ENCODE measurements at places on chromosomes 5 and 9.

- DNase-seq = no peak
These were observed 244.5 kb downstream of the PLK2 start for GRCh38 chr5:58215364-58215763.

GRCh38 chr5:89313044-89313443 is 430.1 kb upstream of the MEF2C start:
- DNase-seq = no peak

DNA sequence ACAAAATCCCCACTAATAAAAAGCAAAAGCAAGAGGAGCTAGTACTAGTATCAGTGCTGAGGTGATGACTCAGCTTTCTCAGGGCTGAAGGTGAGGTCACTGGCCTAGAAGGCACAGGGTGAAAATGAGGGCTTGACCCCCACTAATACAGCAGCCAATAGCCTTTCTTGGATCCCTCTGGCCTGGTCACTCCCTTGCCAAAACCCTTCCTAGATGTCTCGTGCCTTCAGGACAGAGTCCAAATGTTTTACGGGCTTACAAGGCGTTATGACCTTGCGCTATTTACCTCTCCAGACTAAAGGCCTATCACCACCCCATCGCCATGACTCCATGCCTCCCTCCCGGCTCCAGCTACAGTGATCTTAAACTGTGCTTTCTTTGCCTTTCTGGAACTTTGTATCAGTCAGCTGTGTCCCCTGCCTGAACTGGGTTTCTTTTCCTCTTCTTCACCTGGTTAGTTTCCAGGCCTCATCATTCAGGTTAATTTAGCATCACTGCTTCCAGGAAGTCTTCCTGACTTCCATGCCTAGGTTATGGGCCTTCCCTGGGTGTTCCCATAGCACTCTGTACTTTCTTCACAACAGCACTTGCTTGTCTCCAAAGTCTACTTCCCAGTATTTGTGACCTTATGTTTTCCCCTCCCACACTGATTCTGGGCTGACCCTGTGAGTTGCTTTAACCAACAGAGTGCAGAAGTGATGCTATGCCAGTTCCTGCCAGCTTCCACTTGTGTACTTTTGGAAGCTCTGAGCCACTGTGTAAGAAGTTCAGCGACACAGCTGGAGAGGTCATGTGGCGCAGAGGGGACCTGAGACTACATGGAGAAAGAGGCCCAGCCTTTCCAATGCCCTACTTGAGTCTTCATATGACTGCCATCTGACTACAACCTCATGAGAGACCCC is 4.2 kb upstream of the DELE1 start:
- no peak for DNase-seq

DNA sequence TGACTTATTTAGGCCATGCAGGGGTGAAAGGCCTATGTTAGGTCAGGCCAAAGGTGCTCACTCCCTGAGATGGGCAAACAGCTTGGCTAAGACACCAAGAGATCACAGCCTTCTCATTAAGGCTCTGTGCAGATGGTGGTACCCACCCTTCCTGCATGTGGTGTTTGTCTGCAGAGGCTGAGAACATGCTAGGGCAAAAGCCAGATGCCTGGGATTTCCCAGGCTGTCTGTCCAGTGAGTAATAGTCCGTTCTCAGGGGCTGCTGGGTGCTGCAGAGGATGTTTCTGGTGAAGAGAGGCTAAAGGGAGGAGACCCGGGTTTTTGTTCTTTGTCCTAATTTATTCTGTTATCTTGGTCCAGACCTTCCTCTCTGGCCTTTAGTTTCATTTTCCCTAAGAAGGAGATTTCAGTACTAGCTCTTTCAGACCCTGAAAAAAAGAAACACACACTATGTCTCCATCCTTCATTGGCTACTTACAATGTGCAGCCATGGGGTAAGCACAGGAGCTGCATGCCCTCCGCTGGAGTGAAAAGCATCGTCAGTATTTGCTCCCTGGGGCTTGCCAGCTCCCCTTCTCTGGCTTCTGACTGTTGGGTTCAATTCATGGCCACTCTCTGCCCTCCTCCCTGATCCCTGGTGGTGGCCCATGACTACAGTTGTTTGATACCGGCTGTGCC is 23.4 kb upstream of the GLRA1 start:
- no peak for DNase-seq

DNA sequence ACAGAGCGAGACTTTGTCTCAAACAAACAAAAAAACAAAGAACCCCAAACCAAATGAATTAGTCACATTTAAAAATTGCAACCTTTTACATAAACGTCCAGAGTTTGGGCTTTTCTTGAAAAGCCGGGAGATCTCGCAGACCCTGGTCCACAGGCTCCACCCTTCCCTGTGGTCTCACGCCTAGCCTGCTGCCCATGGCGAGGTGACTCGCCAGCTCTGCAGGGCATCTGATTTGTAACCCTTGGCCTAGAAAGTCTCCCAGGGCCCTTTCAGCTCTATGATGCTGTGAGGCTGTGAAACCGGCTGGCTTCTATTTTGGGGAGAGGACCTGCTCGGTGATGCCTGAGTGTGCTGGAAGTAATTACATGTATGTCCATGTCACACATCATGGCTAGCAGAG is 44.7 kb upstream of the PHYKPL start:
- no peak for DNase-seq

GRCh38 chr5:79011219-79011836 is 26.2 kb upstream of the ARSB start:
- no peak for DNase-seq

GRCh38 chr5:143755966-143756365 is 56.0 kb upstream of the HMHB1 start:
- no peak for DNase-seq

DNA sequence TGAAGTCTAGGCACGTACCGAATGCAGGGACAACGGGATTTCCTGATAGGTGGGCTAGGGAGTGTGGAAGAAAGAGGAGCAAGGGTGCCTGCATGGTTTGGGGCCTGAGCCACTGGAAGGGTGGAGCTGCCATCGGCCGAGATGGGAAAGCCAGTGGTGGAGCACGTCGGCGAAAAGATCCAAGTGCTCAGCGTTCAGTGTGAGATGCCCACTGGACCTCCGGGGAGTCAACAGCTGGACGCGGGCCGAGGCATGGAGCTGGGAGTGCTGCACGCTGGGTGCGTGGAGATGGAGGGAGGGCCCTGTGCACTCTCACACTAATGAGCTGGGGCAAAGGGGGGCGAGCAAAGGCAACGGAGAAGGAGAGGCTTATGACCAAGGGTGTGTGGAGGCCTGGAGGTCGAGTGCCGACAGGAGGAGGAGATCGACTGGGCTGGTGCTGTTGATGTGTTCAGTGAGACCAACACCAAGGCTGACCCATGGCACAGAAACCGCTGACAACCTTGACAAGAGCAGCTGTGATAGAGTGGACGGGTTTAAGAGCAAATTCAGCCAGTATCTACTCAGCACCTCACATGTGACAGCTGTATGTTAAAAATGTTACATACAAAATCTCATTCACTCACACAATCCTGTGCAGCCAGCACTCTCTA is 85.7 kb downstream of the STK10 start:
- no peak for DNase-seq

DNA sequence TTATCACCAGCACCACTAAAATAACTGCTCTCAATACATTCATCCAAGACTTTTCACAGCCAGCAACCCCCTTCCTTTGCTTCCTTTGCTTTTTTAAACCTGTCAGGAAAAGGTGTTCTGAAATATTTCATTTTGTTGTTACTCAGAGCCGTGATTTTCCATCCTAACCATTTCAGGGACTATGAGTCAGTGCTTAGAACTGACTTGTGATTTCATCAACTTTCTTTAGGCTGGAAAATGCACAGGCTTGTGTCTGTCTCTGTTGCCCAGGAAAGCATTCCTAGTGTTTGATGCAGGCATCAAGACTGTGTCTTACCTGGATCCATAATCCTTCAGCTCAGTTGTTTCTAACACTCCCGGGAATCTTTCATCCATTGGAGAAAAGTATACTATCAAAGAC is 805.6 kb downstream of the BRINP1 start:
- no peak for DNase-seq

GRCh38 chr5:149837680-149838269 is 106.8 kb downstream of the PDE6A start:
- no peak for DNase-seq

DNA sequence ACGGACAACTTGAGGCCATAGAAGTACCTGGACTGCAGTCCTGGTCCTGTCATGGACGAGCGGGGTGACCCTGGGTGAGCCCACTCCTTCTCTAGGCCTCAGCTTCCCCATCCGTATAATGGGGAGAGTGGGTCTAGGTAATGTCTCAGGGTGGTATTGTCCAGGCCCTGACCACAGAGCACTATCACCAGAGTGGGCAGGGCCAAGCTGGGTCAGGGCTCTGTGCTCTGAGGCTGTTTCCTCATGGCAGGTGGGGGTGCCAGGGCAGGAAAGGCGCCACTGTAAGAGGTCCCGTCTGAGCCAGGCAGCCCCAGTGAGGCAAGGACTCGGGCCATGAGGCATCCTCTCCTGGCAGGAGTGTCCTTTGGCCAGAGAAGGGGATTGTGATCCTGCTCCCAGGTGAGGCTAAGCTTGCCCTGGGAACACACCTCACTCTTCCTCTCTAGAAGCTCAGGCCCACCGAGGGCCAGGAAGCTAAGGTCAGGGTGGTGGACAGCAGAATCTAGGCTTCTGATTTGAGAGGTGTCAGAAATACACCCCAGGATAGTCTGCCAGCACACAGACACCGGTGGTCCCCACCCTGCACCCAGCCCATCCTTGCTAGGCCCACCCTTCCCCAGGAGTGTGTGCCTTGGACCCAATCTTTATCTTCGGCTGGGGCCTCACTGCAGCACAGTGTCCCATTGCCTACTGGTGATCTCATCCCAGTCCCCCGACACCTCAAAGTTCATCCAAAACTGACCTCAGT is 1.5 kb upstream of the MYOZ3 start:
- no peak for DNase-seq

- DNase-seq = no peak
These were observed 44.6 kb downstream of the BARX1 start for GRCh38 chr9:93910598-93910997.

GRCh38 chr5:87845734-87846133 is 422.9 kb downstream of the TMEM161B start:
- no peak for DNase-seq

DNA sequence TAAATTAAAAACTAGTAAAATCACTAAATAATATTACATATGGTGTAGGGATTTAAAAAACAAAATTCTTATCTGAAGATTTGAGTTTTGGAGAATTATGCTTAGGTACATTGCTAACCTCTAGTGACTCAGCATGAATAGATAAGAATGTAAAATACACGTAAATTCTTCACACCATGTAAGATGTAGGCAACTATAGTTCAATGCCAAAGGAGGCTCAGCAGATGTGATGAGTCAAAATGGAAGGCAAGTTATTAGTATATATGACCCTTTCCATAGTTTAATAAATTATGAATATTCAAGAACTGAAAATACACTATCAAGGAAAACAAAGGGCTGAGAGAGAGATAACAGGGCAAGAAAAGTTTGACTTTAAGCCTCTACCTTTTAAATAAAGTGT is 79.0 kb downstream of the MRPS30 start:
- no peak for DNase-seq

GRCh38 chr9:80516679-80517078 is 944.9 kb downstream of the TLE4 start:
- no peak for DNase-seq

DNA sequence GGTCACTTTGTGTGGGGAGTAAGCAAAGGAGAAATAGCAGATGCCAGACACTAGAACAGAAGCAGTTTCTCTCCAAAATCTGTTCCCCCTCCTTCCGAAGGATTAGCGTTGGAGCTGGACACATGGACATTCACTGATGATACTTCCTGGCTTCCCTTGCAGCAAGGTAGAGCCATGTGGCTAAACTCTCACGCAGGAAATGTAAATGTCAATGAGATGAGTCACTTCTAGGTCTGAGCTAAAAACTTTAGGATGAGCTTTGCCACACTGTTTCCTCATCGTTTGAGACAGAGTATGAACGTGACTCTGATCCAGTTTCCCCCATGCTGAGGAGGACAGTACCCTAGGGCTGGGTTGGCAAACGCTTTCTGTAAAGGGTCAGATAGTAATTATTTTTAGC is 5.1 kb downstream of the BHMT2 start:
- no peak for DNase-seq

GRCh38 chr5:107388141-107388861 is 282.4 kb downstream of the EFNA5 start:
- DNase-seq = no peak

GRCh38 chr9:91492237-91492636 is 68.6 kb upstream of the NFIL3 start:
- no peak for DNase-seq

DNA sequence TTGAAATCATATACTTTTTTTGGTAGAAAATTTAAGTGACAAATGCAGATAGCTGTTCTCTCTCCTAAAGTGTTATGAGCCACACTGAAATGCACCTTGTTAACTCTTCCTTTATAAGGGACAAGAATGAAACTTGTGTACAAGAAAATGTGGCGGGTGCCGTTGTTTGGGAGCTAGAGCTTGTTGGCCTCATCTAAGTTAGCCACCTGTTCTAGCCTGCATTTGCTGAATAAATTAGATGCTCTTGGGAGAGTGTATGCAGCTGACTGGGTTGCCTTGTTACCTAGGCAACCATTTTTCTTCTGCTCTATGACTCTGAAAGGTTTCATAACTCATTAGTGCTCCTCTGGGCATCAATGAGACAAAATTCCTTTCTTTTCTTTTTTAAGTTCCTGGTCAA is 174.3 kb downstream of the TAF11L14 start:
- no peak for DNase-seq

DNA sequence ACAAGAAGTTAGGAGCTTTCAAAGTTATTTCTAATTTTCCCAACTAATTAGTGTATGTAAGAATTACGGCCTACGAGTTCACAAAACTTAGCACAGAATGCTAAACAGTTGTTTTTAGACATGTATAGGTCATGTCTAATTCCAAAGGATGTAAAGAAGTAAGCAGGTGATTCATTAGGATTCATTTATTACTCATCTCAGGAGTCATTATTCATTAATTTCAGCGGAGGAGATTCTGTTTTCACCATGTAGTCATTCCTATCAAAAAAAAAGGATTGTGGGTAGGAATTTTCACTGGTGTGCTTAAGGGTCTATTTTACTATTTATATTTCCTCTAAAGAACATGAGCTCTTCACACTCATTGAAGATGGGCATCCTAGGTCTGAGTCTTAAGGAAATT is 532.2 kb downstream of the ACTL7B start:
- no peak for DNase-seq

DNA sequence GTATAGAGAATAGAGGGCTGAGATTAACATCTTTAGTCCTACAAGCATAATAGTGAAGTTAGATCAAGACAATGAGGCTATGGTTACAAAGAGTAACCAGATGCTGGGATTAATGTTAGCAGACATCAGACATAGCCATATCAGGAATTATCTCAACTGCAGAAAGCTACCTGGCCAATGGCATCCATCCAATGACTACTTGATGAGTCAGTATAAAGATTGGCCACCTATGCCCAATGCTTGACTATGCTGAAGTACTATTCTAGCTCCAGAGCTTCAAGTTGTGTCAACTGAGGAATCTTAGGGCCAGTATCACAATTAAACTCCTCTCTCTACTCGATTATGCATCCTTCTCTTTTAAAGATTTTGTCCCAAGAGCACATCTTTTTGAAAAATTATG is 541.4 kb downstream of the PRELID2 start:
- no peak for DNase-seq

DNA sequence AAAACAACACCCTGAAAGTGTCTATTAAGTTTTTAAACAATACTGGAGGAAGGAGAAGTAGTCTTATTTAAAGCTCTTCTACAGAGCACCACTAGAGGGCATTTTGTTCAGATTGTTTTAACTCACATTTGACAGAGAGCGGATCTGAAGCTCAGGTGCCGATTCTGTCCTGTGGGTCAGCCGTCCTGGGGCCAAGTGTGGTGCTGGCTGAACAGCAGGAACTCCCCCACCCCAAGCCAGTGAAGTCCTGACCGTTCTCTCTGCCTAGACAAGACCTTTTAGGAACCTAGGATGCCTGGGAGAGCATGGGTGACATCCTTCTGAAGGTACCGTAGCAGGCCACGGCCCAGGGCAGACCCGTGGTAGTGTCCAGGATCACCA is 3.9 kb downstream of the EXOC3 start:
- no peak for DNase-seq
